Stimulated activated CD4-positive, alpha-beta T cell treated with anti-CD3 and anti-CD28 coated beads, Interleukin-15, amount 100 ng/mL, for 1 hour (primary cell): ENCODE measurements at places on chromosomes 2 and 18.

DNA sequence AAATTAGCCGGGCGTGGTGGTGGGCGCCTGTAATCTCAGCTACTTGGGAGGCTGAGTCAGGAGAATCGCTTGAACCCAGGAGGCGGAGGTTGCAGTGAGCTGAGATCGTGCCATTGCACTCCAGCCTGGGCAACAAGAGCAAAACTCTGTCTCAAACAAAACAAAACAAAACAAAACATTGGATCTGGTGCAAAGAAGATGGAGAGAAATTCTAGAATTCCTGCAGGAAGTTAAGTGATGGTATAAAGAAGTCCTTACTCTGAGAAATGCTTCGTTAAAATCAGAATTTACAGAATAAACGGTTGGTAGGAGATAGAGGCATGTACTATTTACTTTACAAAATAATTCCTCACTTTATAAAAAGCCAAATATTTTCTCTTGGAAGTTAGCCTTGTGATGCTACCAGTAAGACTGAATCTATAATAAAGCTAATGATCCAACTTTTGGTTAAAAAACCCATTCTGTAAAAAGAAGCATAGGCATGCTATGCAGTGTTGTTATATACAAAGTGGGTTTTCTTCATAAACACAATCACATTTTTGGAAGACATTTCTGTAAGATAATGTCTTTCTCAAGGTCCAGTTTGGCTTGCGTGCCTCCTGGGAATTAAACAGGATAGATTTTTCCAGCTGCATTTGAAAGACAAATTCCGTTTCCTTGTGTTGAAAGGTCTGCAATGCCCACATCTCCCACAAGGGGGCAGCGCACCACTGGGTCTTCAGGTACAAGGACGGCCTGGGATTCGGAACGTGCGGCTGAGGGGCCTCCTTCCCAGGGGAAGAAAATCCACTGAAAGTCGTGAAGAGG is 35.6 kb upstream of the PNO1 start:
- DNase-seq = peak; percentile 65

DNA sequence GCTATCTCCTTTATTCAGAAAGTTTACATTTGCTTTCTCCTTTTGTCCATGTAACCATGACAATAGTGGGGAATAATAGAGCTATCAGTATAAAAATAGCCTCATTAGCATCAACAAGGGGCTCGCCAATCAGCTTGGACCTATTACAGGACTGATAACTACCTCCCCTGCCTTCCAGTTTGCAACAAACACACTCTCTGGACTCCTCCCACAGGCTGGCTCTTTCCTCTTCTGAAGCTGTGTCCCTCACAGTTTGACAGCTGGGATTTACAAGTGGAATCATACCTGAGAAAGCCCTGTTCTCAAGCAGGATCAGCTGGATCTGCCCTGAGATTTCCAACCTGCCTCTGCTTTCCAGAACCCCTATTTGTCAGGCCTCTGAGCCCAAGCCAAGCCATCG is 162.5 kb downstream of the GRB14 start:
- DNase-seq = no peak

DNA sequence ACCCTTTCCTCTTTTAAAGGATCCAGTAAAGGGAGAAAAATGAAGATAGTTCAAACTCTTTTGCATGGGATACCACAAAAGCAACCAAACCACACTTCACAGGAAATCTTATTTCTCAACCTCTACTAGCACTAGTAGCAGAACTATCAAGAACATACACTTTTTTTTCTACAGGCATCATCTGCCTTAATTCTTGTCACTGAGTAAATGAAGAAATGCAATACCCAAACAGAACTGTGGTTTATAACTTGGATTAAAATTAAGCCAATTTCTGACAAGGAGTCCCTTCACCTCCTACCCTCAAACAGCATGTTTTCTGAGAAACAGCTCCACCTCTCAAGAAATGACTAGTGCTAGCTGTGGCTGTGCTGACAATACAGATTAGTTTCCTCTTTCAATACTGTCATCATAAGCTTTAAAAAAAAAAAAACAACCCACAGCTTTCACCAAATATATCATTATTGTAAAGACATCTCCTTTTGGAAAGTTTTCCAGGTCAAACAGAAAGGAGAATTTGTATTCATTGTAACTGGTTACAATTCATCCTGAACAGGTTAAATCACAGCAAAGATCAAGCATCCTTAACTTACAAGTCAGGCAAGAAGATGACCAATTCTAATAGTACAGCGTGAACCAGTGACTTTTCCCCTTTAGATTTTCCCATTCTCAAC is 44.4 kb downstream of the PTPN2 start:
- DNase-seq = no peak

DNA sequence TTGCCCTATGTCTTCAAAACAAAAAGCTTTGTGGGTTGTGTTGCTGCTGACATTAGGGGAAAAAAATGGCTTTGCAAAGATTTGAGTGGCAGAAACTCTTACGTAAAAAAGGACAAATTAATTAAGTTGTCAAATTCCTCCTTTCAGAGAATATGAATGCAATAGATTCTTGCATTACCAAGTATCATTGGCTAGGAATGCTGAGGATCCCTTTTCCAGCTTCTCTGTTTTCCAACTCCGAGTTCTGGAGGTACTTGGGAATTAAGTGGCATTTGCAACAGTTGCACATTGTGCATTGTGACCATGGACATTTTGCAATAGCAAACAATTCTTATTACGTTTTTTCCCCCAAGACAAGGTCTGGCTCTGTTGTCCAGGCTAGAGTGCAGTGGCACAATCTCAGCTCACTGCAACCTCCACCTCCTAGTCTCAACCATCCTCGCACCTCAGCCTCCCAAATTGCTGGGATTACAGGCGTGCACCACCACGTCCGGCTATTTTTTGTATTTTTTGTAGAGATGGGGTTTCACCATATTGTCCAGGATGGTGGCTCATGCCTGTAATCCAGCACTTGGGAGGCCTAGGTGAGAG is 29.9 kb upstream of the PPP1CB start:
- no peak for DNase-seq

DNA sequence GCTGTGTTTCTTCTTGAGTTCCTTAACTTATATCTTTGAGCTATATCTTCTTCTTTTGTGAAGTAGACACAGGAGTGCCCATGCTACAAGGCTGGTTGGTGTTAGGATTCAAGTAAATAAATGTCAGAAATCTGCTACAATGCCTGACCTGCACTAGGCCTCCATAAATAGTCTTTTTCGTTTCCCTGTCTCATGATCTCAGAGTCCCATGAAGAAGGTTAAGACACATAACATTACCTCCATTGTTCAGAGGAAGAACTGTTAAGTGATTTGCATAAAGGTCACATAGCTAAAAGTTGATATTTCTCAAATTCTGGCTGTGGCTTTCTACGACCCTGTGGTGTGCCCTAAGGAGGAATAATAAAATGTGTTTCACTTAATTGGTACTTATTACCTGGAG is 228.4 kb downstream of the KCNS3 start:
- no peak for DNase-seq
